Bronchus fibroblast of lung (primary cell): ENCODE measurements at places on chromosomes 3 and 15. TPM values are rescaled to one million over a fixed set of nuclear protein-coding genes. Genes with fewer than 3 reads are reported as not detected.

RIOX2 gene
- total RNA-seq = 24.7 and 31.6 TPM in 2 replicates

SLCO2A1 gene
- 2.7 and 3.0 TPM in 2 replicates for total RNA-seq

LIPH gene
- total RNA-seq = under 0.01 TPM in 1 of 2 replicates, not detected in the other

GOLGA6D gene
- not detected in 2 replicates for total RNA-seq

LDHAL6B gene
- not detected in 2 replicates for total RNA-seq

SLC27A2 gene
- under 0.01 and 0.50 TPM in 2 replicates for total RNA-seq

SPRED1 gene
- 12.2 and 14.0 TPM in 2 replicates for total RNA-seq

FSTL1 gene
- total RNA-seq = 332 and 334 TPM in 2 replicates

EPHA3 gene
- 0.15 and 0.17 TPM in 2 replicates for total RNA-seq

LRRC31 gene
- not detected in 2 replicates for total RNA-seq

FMN1 gene
- 4.6 and 6.7 TPM in 2 replicates for total RNA-seq

CXCR6 gene
- total RNA-seq = not detected in 2 replicates

BNC1 gene
- 7.1 and 8.5 TPM in 2 replicates for total RNA-seq

BOC gene
- total RNA-seq = 1.0 TPM in 2 replicates

GRAMD2A gene
- total RNA-seq = 0.74 and 1.5 TPM in 2 replicates

HYAL3 gene
- total RNA-seq = 3.9 and 4.8 TPM in 2 replicates

CD200 gene
- total RNA-seq = 3.0 and 5.0 TPM in 2 replicates

QRICH1 gene
- total RNA-seq = 53.5 and 72.1 TPM in 2 replicates

GPR27 gene
- not detected in 2 replicates for total RNA-seq

CFAP161 gene
- not detected in 2 replicates for total RNA-seq

UBAP1L gene
- total RNA-seq = under 0.01 and 0.30 TPM in 2 replicates

PAK6 gene
- total RNA-seq = 3.5 TPM in 1 of 2 replicates, not detected in the other

GOLGA6A gene
- total RNA-seq = not detected in 2 replicates

NR2E3 gene
- not detected in 2 replicates for total RNA-seq

IQSEC1 gene
- 7.6 and 8.2 TPM in 2 replicates for total RNA-seq
